ENCODE measurements at places on chromosomes 2 and 18.

GRCh38 chr2:192604295-192604694, 409.6 kb upstream of the TMEFF2 start:
- no peak for DNase-seq

GRCh38 chr2:30446602-30447148, 371 bp upstream of the LCLAT1 start:
- DNase-seq = peak; percentile 38

GRCh38 chr2:43418680-43419079, 177.2 kb downstream of the THADA start:
- DNase-seq = no peak

GRCh38 chr2:167703441-167703840, 544.0 kb downstream of the STK39 start:
- no peak for DNase-seq

DNA sequence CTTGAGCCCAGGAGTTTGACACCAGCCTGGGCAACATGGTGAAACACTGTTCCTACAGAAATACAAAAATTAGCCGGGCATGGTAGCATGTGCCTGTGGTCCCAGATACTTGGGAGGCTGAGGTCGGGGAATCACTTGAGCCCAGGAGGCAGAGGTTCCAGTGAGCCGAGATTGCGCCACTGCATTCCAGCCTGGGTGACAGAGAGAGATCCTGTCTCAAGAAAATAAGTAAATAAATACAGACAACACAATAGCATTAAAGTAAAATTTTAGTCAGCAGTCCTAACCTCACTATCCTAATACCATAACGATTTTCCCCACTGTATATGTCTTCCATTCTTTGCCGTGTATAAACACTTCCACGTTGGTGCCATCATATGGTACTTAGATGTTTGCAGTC, 83.0 kb upstream of the MBOAT2 start:
- no peak for DNase-seq

GRCh38 chr18:42574871-42575270, 540.6 kb downstream of the RIT2 start:
- no peak for DNase-seq

DNA sequence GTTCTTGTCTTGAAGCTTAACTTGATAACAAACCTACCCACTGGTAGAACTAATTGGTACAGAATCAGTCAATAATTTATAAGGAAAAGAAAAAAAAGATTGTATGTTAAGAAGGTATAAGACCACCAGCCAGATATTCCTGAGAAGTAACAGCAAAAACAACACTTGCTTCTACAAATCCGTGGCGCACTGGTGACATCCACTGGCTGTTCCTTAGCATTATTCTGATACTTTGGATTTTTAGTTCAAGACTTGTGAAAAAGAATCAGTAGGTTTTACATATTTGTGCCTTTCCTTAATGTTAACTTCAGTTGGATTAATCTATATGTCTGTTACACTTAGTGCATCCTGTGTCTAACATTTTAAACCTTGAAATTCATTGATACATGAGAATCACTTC, 141.8 kb downstream of the GRB14 start:
- no peak for DNase-seq

- no peak for DNase-seq
Measured at GRCh38 chr2:20356042-20356441, 5.4 kb upstream of the PUM2 start.

- DNase-seq = no peak
Measured at GRCh38 chr2:175728032-175728431, 274.0 kb downstream of the LNPK start.

DNA sequence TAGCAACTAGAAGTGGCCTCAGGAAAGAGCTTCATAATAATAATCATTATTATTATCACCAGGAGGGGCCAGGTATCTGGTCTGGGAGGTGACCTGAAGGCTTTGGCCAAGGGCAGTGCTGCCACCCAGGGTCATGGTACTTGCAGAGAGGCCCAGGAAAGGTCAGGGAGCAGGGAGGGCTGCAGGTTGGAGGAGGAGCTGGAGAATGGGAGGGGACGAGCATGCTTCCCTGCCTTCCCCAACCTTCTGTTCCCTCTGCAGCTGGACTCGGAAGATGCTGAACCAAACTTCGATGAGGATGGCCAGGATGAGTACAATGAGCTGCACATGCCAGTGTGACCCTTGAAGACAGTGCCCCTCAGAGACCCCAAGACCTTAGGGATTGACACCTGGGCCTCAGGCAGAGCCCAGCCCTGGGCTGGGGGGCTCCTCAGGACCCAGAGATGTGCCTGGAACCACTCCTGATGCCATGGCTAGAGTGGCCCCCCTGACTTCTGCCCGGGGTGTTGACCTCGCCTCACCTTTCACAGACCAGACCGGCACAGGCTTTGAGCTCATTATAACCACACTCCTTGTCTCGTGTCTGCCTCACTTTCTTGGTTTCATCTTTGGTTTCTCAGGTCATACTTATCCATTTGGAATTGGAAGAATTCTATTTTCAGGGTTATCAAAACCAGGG, 14.1 kb downstream of the SLC4A3 start:
- DNase-seq = no peak

- no peak for DNase-seq
Measured at GRCh38 chr2:23547725-23548124, 162.7 kb downstream of the KLHL29 start.

GRCh38 chr2:241728627-241729026, 5.8 kb upstream of the D2HGDH start:
- DNase-seq = no peak

DNA sequence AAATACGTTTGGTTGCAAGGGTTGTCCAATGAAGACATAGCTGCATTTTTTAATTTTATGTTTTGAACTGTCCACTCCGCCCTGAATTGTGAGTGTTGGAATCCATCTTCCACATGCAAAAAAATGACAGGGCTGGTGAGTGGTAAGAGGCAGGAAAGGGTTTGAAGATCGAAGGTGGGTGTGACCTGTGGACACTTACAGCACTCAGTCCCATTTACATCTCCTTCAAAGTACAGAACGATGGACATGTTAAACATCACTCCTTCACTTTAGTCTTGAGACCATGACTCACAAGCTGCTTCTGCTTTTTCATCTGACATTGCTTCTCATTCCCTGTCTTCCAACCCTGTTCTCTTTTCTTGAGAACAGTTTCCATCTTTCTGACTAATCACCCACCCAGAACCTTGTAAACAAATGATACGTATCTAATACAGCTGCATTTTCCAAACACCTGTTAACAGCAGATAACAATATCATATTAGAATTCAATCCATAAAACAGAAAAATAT, 179.3 kb downstream of the ZNF516 start:
- DNase-seq = no peak

- DNase-seq = no peak
Measured at GRCh38 chr18:79764131-79764530, 33.6 kb upstream of the KCNG2 start.

GRCh38 chr2:233854241-233854981, at the start of gene HJURP:
TSS of gene HJURP (minus strand) at chr2:233854535. CDS start at chr2:233854500, 35 bp downstream.
- peak; percentile 93 for DNase-seq

- peak; percentile 41 for DNase-seq
Measured at GRCh38 chr2:46776687-46777327, 138.8 kb downstream of the MCFD2 start.

DNA sequence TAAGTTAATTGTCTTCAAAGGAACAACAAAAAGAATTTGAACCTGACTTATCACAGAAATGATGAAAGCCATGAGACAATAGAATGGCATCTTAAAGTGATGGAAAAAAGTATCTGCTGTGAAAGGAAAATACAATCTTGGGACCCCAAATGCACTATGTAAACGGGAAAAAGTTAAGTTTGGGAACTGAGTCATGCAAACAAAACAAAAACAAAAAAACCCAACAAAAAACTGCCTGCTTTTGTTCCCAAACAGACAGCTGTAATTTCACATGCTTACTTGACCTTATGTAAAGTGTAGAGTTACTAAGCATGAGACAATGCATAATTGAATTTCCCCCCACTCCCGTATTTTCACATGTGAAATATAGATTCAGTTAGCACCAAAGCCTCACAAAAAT, 122.1 kb upstream of the RBMS1 start:
- no peak for DNase-seq

DNA sequence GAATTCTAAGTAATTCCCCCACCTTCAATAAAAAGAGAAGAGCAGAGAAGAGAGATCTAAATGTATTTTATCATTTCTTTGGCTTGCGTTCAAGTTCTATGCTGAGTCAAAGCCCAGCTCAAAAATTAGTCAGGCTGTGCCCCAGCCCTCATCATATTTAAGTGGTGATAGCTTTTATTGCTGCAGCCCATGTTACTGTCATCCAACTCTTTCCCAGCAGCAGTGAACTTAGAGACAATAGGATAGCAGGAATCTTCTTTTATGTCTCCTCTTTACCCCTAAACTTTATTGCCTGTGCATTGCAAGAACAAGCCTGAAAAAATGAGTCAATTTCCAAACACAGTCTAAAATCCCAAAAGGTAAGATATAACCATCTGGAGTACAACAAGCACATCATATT, 1599.3 kb upstream of the PIK3C3 start:
- DNase-seq = no peak
